Fibroblast of lung (primary cell): ENCODE measurements at places on chromosomes 7 and 10. TPM values are rescaled to one million over a fixed set of nuclear protein-coding genes. Genes with fewer than 3 reads are reported as not detected.
A peak's percentile ranks its signal among the peaks of the same experiment; 100 is the strongest.

DNA sequence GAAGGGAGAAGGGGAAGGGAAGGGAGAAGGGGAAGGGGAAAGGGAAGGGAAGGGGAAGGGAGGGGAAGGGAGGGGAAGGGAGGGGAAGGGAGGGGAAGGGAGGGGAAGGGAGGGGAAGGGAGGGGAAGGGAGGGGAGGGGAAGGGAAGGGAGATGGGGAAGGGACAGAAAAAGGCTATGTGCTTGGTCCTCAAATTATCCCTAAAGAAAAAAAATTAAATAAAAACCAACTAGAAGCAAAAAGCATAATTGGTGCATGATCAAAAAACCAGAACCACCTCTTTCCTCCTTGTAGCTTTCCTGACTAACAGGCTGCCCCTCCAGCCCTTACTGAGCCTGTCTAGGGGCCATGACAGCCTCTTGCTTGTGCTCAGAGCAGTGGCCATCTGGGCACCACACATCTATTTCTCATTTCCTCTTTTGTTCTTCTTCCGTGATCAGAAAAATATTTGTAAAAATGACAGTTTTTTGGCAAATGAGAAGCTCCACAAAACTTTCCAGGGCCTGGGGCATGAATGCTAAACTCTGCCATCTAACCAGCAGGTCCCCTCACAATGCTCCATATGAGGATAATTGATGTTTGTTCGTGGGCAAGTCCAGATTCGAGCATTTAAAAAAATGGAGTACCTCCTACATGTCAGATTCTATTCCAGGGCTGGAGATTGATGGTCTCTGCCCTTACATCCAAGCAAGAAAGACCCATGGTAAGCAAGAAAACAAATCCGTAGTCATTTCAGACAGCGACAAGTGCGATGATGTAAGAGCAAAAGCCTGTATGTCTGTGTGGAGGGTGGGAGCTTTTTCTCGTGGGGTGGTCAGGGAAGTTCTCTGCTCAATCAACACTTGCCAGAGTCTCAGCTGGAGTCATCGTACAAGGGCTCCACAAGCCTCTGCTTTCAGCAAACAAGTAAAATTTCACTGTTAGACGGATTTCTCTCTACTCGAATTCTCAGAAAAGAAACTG, 320.9 kb downstream of the WDR11 start:
- no peak for DNase-seq
- H3K4me1 ChIP-seq, result no peaks in the 10 kb centered on the region
- H3K36me3 ChIP-seq, result no peaks in the 10 kb centered on the region
- no peak overlapping the region for H3K4me3 ChIP-seq

DNA sequence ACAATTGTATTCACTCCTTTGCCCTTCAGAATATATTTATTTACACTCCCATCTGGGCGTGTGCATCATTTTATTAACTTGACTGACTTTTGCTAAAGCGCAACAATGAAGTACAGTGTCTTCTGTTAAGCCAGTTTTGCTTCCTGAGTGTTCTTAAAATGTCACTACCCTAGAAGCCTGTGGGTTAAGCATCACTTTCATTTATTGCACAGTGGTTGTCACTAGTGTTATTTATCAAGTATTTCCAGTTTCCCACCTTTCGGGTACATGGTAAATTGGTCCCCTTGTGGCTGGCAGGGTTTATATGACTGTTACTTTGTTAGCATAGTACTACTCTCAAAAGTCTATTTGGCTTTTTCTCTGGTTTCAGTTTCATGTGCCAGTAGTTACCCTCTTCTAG, 3.3 kb downstream of the HILPDA start:
- peak; percentile 5 for DNase-seq
- peaks cover 18% of the 10 kb centered on the region for H3K4me1 ChIP-seq
- peaks cover 2% of the 10 kb centered on the region for H3K36me3 ChIP-seq
- no peak overlapping the region for H3K4me3 ChIP-seq
- no peaks in the 10 kb centered on the region for H3K27me3 ChIP-seq

DNA sequence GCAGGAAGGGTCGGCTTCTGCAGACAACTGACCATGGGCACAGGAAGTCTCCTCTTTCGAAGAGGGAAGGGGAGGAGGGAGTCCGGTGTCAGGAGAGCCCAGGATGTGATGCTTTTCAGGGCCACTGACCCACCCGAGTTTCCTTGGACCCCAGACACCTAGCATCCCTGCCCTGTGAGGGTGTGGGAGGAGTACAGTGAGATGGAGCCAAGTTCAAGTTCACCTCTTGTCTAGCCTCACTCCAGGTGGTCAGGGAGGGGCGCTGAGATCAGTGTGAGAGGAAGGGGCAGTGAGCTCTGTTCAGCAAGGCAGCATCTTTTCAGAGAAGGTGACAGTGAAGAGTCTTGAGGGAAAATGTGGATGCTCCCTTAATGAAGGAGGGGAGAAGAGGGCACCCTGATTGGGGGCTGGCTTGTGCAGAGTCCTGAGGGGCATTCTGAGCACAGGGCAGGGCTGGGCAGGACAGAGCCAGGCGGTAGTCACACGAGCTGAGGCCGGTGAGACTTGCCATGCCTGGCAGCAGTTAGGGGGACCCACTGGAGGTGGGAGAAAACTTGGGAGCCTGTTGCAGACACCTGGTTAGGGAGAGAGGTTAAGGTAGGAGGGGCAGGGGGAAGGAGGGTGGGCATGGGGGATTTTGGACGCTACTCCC, 49.7 kb downstream of the ADCY1 start:
- DNase-seq, result no peak
- no peaks in the 10 kb centered on the region for H3K4me1 ChIP-seq
- no peaks in the 10 kb centered on the region for H3K27me3 ChIP-seq
- H3K27ac ChIP-seq, result no peak overlapping the region
- no peaks in the 10 kb centered on the region for H3K36me3 ChIP-seq

GLCCI1 gene
- total RNA-seq, result 6.7 and 8.3 TPM in 2 replicates

ATE1 gene
- total RNA-seq, result 25.4 and 28.1 TPM in 2 replicates

TCAF2 gene
- total RNA-seq, result 1.3 and 1.5 TPM in 2 replicates

CRHR2 gene
- not detected in 2 replicates for total RNA-seq

INA gene
- under 0.01 and 0.50 TPM in 2 replicates for total RNA-seq
